ENCODE measurements at places on chromosomes 3 and 15.
A peak's percentile ranks its signal among the peaks of the same experiment; 100 is the strongest.

DNA sequence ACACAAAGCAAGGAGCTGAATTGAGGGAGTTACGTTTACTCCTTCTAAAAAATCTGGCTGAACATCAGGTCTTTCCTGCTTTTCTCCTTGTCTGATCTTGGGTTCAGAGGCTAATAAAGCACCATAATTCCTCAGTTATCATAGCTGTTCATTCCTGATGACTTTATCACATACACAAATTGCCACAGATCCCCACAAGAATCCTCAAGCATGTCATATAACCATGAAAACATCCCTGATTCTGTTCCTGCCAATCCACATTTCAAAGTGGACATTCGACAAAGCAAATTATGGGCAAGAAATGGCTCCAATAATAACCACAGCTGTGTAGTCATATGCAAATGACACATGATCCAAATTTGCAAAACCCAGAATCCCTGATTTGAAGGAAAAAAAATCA, 321.3 kb downstream of the MEX3B start:
- no peak for DNase-seq

DNA sequence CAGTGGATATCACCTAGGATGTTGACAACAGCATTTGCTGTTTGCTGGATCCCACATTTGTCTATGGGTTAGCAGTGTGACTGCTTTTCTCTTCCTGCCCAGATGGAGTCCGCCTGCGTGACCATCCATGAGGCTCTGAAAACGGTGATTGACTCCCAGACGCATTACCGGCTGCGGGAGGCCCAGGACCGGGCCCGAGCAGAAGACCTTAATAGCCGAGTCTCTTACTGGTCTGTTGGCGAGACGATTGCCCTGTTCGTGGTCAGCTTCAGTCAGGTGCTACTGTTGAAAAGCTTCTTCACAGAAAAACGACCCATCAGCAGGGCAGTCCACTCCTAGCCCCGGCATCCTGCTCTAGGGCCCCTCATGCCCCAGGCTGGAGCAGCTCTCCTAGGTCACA, 11.0 kb downstream of the TMED3 start:
- DNase-seq: no peak

GRCh38 chr3:69059688-69060087, 7.6 kb upstream of the TMF1 start:
- DNase-seq: no peak

DNA sequence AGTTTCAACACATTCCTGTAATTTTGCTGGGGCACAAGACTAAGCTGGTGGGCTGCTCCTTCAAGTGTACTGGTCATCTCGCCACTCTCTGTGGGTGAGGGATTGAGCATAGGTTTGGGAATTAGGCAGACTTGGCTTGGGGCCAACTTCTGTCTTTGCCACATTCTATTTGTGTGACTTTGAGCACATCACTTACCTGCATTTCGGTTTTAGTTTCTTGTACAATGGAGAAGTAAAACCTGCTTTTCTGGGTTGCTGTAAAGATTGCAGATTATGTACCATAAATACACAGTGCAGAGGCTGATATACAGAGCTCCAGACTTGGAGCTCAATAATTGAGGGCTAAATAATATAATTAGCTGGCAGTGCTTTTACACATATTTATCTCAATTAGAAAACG, 162.1 kb downstream of the C3orf38 start:
- no peak for DNase-seq

GRCh38 chr15:89899951-89900567, 6.3 kb upstream of the AP3S2 start:
- DNase-seq: no peak

GRCh38 chr3:29581311-29581710, 300.4 kb downstream of the RBMS3 start:
- DNase-seq: no peak

GRCh38 chr3:119873646-119874045, 91.7 kb downstream of the NR1I2 start:
- no peak for DNase-seq

DNA sequence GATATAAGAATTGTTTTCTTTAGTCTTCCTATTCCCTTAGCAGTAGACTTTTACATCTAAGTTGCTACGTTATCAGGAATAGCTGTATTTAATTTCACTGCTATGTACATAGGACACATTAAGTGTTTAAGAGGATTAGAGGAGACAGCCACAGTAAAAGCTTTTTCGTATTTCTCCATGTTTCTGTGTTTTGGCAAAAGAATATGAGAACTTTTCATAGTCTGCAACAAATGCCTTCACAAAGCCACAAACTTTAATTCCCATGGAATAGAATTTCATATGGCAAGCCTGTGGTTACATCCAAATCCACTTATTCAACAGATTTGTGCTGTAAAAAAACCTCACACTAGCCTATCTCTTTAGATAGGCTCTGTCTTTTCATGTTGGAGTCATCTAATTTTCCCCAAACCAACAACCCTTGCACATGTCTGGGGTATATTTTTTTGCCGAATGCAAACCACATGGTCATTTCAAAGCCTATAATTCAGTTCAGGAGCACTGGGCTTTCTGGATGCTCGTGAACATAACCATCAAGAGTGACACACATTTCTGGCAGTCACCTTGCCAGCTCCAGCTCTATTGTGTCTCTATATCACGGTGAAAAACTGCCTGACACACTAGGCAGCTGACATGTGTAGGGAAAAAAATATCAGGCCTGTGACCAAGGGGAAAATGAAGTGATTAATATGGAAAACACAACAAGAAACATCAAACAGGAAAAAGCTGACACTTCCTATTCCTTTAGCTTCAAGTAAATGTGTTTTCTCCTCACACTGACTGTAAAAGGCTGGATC, 19.2 kb downstream of the PLD1 start:
- DNase-seq: no peak

- DNase-seq: no peak
Observed at GRCh38 chr3:115397433-115397832, 225.9 kb upstream of the GAP43 start.

GRCh38 chr15:92117261-92117731, 263.8 kb downstream of the SLCO3A1 start:
- no peak for DNase-seq

GRCh38 chr15:31254431-31255175, 72.0 kb upstream of the KLF13 start:
- no peak for DNase-seq

DNA sequence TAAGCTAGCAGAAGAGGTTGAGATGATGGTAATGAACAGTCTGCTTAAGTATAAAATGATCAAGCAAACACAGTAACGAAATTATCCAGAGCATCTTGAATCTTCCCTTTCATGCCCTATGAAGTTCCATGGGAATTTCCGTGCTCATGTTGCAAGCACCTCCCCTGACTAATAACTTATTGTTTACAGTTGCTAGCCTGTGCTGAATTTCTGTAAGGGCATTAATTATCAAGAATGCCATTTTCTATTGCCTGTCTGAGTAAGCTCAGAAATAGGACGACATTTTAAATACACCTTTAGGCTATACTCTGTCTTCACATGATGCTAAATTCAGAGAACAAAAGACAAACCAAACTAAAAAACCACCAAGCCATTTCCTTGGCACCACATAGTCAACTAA, 257.5 kb upstream of the LRTM1 start:
- no peak for DNase-seq

DNA sequence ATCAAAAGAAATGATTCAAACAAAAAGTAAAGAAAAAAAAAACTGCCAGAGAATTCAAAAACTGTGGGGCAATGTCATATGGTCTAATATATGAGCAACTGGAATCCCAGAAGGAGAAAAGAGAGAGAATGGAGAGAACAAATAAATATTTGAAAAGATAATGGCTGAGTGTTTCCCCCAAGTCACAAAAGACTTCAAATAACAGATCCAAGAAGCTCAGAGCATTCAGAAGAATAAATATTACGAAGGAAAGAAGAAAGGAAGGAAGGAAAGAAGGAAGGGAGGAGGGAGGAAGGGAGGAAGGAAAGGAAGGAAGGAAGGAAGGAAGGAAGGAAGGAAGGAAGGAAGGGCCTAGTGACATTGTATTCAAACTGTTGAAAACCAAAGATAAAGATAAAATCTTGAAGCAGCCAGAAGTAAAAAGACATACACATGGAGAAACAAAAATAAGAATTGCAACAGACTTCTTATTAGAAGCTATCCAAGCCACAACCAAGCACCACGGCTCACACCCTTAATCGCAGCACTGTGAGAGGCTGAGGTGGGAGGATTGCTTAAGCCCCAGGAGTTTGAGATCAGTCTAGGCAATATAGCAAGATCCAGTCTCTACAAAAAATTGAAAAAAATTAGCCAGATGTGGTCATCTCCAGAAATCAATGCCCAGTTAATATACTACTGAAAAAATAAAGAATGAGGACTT, 118.9 kb upstream of the IGSF10 start:
- DNase-seq: no peak

DNA sequence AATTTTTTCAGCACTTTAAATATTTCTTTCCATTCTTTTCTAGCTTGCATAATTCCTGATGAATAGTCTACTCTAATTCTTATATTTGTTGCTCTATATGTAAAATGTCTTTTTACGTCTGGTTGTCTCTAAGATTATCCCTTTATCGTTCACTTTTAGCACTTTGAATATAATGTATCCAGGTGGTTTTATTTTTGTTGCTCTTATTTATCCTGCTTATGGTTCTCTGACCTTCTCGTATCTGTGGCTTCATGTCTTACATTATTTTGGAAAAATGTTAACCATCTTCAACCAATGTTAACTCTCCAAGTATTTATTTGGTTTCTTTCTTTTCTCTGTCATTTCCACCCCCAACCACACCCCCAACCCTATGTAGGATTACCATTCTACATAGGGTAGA, 30.0 kb upstream of the RFX7 start:
- DNase-seq: no peak

DNA sequence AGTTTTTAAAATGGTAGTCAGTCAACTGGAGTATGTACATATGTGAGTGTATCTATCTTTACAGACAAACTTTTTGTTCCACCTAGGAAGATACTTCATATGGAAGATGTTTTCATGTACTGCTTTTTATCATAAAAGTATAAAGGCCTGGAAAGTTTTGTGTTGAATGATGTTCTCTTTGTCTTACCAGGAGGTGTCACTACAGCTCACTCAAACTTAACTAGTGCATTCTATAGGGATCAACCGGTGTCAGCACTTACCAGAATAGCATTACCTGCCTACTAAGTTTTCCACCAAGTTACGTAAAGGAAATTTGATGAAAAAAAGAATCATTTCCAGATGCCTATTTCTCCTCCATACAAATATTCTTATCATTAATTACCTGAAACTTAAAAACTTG, 522.6 kb upstream of the SEMA6D start:
- DNase-seq: peak; percentile 43

- DNase-seq: no peak
Observed at GRCh38 chr3:72448375-72448823, 399.8 kb downstream of the SHQ1 start.

DNA sequence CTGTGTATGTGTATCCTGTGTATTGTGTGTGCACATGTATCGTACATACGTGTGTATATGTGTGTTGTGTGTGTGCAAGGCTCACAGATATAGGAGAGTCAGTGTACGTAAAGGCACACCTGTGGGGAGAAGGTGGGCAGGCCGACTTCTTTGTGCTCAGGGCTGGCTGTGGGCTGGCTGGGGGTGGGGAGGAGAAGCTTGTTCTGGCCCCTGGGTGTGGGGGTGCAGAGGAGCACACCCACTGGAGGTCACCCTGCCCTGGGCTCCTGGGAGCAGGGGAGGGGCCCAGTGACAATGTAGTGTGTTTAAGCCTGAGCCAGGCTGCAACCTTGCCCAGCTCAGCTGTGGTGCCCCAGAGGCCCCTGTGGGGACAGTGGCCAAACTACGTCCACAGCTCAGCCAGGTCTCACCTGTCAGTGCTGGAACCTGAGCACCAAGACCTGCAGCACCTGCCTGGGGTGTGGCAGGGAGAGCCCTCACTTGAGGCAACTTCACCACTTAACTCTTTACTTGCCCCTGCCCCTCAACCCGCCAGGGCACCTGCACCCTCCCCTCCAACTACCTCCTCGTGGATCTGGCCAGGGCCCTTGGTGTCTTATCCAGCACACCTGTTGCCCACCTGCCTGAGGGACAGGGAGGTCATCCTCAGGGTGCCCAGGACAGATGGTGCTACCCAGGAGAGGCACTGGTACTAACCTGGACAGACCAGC, 2.6 kb upstream of the HHATL start:
- DNase-seq: no peak

- DNase-seq: no peak
Observed at GRCh38 chr15:39413558-39413957, 167.3 kb upstream of the THBS1 start.

DNA sequence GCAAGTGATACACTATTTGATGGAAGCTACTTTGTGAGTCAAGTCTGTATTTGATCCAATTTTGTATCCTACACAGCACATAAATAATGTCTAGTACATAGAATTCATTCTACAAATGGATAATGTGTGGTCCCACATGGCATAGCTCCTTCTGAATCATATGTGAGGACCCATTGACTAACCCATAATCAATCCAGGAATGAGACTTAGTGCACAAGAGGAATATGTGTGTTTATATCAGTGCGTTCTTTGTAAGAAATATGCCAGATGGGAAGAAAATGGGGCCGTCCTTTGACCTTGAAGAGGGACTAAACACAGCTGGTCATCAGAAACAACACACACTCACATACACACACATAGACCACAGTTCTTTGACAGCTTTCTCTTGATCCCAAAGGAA, 282.7 kb upstream of the SEMA6D start:
- no peak for DNase-seq

- DNase-seq: peak; percentile 48
Observed at GRCh38 chr15:48177766-48178647, at the start of gene MYEF2. TSS of gene MYEF2 (minus strand) at chr15:48178295. CDS start at chr15:48178237, 58 bp downstream.

GRCh38 chr3:120642368-120642948, 39.6 kb downstream of the HGD start:
- DNase-seq: no peak

DNA sequence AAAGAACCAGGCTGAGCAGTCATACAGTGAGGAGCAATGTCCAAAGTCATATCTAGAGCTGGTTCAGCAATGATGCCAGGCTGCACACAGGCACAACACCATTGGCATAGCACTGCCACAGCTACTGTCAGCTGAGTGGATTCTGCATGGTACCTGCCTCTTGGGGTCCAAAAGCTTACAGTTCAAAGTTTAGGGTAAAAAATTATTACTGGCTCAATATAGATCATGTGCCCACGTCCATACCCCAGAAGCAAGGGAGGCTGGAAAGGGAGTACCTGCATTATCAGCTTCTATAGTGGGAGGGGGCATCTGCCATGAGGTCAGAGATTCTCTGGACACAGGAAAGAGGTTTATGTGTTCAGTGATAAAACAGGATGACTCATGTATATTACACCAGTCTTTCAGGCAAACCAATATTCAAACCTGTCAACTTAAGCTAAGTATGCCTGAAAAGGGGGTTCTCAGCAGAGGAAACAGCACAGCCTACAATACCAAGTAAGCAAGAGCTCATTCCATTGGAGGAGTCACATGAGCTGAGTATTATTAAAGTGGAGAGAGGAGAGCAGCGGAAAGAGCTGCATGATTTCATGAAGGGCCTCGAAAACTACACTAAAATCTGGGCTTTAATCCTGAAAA, 99.0 kb downstream of the ANO10 start:
- no peak for DNase-seq

DNA sequence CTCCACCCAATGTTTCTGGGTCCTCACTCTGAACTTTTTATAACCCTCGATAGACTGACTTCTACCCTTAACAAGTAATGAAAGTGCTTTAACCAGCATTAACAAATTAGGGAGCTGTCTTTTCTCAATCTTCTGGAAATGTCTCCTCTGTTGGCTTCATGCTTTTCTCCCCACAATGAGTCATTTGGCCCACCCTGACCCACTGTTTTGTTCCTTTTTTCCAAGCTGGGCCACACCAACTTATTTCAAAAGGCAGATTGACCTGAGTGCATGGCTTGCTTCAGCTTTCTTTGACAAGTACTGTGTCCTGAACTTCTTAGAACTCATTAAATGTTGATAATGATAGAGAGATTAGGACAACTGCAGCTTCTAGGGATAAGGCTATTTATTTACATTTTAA, 199.6 kb upstream of the SEMA6D start:
- no peak for DNase-seq

Data from hindlimb muscle (tissue), 1 donor.